ENCODE measurements at places on chromosomes 7 and 10.

GRCh38 chr7:146876411-146876810 lies 759.8 kb downstream of the CNTNAP2 start:
- no peak for DNase-seq

DNA sequence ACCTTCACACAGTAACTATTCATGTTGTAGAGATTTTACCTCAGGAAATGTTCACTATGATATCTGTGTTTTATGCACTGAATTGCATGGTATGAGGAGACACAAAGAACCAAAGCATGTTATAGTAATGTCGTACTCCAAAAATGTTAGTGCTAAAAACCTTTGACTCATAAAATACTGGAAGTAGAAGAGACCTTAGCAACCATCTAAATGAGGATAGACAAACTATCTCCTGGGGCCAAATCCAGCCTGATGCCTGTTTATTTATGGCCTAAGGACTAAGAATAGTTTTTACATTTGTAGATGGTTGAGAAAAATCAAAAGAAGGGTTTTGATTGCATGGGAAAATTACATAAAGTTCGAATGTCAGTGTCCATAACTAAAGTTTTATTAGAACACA lies 535.1 kb downstream of the INHBA start:
- no peak for DNase-seq

GRCh38 chr7:132942701-132943100 lies 139.2 kb downstream of the CHCHD3 start:
- DNase-seq: no peak

DNA sequence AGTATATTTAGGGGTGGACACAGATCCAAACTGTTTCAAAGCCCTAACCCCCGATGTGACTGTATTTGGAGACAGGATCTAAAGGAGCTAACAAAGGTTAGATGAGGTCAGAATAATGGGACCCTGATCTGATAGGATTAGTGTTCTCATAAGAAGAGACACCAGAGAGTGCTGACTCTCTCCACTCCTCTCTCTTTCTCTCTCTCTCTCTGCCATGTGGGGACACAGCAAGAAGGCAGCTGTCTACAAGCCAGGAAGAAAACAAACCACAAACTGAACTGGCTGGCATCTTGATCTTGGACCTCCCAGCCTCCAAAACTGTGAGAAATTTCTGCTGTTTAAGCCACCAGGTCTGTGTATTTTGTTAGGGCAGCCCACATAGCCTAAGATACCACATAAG lies 84.7 kb upstream of the KDM7A start:
- no peak for DNase-seq

DNA sequence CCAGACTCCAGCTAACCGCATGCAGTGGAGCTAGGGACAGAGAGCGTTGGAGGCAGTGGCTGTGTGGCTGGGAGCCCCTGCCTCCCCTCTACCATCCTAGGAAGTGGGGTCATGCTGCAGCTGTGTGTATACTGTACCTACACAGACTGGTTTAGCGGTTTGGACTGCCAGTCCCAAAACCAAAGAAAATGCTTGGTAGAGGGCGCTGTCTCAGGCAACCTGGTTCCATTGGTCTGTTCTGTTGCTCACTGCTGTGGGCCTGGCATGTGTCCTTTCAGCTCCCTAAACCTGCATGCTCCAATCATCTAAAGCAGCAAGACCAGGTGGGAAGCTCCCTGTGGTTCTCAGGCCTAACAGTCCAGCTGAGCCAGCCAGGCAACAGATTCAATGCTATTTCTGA lies 4.5 kb downstream of the RBP4 start:
- DNase-seq: no peak

- DNase-seq: no peak
These were observed 72.4 kb downstream of the ARID5B start for GRCh38 chr10:61973906-61974305.

DNA sequence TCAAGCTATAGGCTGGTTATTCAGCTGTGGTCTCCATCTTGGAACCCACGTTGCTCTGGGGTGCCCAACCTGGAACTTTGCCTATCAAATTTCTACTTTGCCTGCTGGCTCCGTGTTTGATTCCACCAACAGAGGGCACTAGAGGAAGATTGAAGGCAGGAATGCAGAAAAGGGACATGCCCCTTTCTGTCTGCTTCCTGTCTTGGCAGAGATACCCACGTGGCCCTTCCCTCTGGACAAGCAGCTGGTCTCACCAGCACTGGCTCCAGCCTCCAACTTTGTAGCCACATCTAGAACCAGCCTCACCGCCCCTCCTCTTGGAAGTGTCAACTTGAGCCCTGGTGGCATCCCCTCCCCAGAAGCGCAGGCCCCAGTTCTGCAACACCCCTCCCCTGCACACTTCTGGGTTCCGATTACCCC lies 52.1 kb upstream of the ZNF438 start:
- peak; percentile 23 for DNase-seq

DNA sequence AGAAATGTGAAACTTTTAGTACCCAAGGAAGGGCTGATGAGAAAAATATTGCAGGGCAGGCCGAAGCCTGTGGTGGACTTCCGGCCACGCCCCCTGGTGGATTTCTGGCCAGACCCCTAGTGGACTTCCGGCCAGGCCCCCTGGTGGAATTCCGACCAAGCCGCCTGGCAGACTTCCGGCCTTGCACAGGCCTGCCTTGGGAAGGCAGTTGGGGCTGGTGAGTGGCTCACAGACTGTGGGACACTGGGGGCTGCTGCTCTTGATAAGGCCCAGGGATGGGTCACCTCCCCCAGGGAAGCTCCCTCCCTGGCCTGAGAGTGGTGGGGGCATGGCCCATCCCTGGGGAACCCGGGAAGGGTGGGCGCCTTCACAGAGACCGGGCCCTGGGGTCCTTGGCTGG lies 116.4 kb upstream of the MKI67 start:
- no peak for DNase-seq

- DNase-seq: no peak
These were observed 64.7 kb upstream of the CTTNBP2 start for GRCh38 chr7:117937753-117938483.

DNA sequence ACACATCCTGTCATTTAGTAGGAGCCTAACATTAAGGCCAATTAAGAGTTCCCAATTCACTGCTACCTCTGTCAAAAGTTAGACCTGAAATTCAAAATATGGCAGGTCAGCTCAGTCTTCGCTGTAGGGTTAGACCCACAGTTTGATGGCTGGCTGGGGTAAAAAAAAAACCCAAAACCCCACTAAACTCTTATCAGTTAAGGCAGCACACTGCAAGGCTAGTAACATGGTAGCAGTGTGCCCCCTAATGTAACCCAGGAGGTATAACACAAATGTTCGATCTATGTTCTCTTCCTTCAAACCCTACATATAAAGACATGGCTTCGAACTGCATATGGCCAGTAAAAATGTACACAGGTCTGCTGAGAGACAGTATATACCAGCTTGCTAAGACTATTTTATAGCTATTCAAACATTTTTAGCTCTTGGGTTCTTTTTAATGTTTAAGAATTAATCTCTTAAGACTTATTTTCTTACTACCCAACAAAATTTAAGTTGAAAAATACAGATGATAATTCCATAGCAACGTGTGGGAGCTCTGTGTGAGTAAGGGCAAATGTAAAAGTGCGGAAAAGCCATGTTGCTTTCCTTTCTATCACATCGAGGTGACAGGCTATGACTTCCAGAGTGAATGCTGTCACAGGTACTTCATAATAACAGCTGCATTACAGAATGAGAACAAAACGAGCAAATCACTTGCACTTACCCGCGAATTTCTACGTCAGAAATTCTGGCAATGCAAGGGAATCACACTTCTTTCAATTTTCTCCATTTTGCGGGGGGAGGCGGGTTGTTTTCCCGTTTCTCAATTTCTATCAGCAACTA lies 168.4 kb upstream of the IMMP2L start:
- no peak for DNase-seq

- no peak for DNase-seq
These were observed 33.6 kb downstream of the NKX6-2 start for GRCh38 chr10:132752378-132752777.

DNA sequence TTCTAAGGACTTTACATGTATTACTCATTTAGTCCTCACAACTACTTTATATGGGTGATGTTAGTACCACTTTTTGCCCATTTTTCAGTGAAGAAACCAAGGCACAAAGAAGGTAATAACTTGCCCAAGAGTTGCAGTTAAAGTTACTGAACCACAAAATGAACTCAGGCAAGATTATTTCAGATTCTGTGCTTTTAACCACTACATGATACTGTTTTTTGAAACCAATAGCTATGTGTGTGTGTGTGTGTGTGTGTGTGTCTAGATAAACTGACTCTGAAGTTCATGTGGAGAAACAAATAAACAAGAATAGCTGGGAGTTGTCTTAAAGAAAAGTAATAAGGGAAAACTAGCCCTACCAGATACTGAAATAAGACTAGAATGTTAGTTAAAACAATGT lies 60.8 kb upstream of the OIT3 start:
- DNase-seq: no peak

DNA sequence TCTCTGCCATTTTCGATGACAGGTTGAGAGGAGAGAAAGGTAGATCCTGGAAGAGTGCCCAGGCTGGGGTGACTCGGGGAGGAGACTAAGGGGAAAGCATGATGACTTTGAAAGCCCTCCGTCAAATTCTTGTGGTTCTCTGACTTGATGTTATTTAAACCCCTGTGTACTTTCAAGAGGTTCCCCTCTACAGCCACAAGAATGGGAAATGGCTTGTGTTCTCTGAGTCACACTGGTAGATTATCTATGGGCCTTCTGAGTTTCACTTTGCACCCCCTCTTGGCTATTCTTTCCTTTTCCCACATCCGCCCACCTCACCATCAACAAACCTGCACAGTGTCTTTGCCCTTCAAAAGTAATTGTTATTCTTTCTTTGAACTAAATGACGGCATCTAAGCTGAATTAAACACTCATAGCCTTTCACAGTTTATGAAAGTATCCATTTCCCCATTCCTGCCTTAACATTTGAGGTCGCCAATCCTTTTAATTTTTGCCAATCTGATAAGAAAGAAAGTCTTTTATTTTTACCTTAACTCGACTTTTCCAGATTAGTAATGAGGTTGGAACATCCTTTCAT lies 24.1 kb downstream of the PRF1 start:
- peak; percentile 43 for DNase-seq

GRCh38 chr10:72254813-72255568 lies 18.7 kb upstream of the DDIT4 start:
- no peak for DNase-seq

DNA sequence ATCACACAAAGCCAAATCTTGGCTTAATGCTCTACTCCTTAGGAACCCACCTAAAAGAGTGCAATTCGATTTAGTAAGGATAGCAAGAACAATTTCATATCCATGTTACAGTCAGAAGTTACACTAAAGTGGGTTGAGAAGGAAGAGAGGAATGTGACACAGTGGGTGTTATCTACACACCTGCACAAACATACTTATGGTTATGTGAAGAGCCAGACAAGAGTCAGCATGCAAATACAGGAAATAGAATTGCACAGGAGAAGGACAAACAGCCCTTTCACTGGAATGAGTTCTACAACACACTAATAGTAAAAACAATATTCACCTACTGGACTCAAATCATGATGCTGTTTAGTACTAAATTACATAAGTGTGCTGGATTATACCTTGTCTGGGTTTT lies 262.8 kb downstream of the DGKB start:
- DNase-seq: no peak

DNA sequence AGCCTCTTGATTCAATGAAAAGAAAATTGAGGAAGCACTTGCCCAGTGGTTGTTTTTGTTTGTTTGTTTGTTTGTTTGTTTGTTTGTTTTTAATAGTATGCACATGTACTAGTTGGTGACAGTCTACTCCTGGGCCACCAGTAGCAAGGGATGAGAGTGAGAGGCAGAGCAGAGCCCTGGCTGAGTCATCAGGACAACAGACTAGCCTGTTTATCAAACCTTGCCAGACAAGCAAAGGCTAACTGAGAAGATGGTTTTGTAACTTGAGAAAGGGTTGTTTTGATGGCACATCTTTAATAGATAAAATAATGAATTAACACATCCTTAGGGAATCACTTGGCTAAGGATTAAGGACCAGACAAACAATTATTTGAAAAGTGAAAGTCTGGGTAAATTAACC lies 78.1 kb downstream of the INHBA start:
- no peak for DNase-seq

DNA sequence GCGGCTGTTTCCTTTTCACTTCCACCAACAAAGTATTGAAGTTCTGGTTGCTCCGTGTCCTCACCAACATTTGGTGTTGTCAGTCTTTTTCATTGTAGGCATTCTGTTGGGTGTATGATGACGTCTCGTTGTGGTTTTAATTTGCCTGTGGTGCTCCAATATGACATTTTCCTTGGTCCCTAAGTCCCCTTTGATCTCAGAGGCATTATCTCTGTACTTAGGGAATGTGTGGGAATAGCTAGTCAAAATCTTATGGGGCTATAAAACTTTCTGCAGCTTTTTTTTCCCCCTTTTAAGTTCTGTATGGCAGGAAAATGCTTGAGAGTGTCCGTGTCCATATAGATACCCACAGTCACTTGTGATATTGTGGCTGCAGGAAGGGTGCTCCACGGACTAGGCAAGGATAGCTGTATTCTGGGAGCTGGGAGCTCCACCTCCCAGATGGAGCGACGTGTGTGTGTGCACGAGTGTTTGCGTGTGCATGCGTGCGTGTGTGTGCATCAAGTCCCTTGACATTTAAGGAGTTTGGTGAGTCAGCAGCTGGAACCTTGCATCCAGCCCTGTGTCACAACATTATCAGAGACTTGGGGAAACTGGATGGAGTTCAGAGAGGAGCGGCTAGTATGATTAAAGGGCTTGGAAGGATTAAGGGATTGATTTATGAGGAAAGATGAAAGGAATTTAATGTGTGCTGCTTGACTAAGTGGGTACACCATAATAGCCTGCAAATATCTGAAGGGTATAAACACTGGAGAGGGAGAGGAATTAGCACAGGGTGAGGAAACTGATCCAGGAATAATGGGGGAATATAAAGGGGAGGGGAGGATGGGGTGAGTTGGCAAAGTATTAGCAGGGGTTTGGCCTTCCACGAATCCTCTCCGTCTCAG lies 66.8 kb downstream of the LRMDA start:
- no peak for DNase-seq

DNA sequence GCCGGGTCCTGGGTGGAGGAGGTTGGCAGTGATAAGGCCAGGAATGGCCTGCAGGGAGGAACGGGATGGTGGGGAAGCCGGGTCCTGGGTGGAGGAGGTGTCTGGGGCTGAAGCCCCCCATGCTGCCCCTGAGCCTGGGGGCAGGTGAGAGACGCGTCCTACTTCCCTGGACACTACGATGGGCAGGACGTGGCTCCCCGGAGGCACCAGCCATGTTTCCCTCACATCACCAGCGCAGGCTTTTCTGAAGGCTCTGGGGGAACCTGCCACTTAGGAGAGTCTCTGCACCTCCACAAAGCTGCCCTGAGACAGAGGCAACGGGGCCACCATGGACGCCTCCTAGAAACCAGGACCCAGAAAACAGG lies 324.8 kb downstream of the DNAJB6 start:
- DNase-seq: no peak

GRCh38 chr10:36612436-36612835 lies 513.0 kb upstream of the ANKRD30A start:
- no peak for DNase-seq

GRCh38 chr7:158783595-158783994 lies 45.7 kb downstream of the ESYT2 start:
- no peak for DNase-seq

GRCh38 chr7:133650487-133651300 lies 397.8 kb downstream of the EXOC4 start:
- no peak for DNase-seq

- no peak for DNase-seq
These were observed 146.0 kb downstream of the TNS3 start for GRCh38 chr7:47435889-47436312.
